ENCODE measurements at places on chromosomes 7 and 10.

- DNase-seq, result no peak
Observed at GRCh38 chr7:134724606-134725005, 54.8 kb upstream of the CALD1 start.

- no peak for DNase-seq
Observed at GRCh38 chr10:28785018-28785417, 107.7 kb downstream of the BAMBI start.

DNA sequence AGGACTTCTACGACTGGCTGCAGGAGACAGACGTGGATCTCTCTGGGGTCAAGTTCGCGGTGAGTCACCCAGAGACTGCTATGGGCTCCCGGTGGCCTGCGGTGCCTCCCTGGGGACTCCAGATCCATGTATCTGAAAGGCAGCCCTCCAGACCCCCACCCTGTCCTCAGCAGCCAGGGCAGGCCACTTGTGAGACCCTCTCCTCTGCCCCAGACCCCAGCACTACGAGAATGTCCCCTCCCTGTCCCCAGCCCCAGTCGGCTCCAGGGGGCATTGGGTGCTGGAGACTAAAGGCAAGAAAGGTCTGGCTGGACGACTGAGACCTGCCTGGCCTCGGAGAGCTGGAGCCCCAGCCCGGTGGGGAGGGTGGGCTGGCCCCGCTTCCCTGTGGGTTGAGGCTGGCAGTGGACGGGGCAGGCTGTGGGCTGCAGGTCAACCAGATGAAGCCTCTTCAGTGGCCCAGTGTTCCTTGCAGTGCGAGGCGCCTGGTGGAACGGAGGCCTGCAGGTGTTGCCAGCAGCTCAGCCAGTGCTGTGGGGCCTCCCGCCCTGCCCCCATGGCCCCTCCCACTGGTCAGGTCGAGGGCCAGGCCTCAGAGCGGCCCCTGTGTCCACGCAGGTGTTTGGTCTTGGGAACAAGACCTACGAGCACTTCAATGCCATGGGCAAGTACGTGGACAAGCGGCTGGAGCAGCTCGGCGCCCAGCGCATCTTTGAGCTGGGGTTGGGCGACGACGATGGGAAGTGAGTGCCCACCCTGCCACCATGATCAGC, 13.8 kb downstream of the TMEM120A start:
- no peak for DNase-seq

DNA sequence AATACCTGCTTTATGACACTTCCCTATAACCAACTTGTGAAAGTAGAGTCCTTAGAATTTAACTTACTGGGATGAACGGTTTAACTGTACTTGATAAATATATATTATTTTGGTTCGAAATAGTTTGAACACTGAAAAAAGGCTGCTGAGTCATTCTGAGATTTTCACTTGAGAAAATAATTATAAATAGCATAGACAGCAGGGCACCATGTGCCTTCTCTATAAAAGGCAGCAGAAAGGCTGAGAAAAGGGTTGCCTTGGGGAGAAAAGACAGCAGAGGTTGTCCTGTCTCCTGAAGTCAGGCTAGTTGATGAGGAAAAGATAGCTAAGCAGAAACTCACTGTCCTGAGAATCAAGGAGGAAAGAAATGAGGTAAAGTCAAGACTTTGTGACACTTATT, 92.4 kb downstream of the CTTNBP2 start:
- no peak for DNase-seq

- DNase-seq, result no peak
Observed at GRCh38 chr7:17062151-17063044, 180.6 kb upstream of the AGR3 start.

GRCh38 chr10:43573250-43574000, 991 bp downstream of the ZNF239 start:
- DNase-seq, result no peak

DNA sequence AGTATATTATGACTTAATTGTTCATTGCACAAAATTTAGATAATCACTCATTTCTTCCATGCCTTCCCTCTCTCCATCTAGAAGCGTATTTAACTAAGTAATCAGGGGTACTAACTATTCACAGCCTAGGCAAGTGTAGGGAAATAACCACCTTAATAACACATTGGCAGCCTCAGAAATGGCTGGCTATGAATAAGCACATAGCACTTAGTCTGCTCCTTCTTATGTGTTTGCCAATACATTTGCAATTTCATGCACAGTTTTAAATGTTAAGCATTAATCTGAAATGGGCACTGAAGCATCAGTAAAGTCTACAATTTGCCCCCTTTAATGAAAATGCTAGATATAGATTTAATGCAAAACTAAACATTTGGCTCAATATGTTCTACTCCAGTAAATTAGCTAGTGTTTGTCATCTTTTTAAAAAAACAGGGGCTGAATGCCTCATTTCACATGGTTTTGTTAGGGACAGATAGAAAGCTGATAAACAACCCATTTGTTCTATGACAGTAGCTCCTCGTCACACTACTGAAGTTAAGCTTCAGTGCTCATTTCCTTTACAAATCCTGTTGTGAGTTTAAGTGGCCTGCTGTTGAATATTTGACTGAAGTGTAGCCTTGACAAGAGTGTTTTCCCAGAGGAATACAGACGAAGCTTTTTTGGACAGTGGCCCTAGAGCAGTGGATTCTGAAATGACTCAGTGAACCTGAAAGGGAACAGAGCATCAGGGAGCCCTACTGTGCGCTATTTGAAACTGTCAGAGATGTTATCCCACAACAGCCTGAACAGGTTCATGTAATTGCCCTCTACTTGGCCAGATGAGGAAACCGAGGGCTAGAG, 30.5 kb downstream of the HHEX start:
- DNase-seq, result no peak

- no peak for DNase-seq
Observed at GRCh38 chr7:732094-732541, 5.0 kb upstream of the PRKAR1B start.

GRCh38 chr10:70528314-70528713, 49.7 kb downstream of the PALD1 start:
- no peak for DNase-seq

- peak; percentile 49 for DNase-seq
Observed at GRCh38 chr10:30784897-30785605, 155.5 kb upstream of the LYZL2 start.

- no peak for DNase-seq
Observed at GRCh38 chr10:100364735-100365391, 17.8 kb downstream of the SCD start.

- DNase-seq, result no peak
Observed at GRCh38 chr10:20957744-20958143, 60.6 kb upstream of the NEBL start.

- no peak for DNase-seq
Observed at GRCh38 chr7:149145031-149145845, 2.0 kb upstream of the ZNF398 start.

DNA sequence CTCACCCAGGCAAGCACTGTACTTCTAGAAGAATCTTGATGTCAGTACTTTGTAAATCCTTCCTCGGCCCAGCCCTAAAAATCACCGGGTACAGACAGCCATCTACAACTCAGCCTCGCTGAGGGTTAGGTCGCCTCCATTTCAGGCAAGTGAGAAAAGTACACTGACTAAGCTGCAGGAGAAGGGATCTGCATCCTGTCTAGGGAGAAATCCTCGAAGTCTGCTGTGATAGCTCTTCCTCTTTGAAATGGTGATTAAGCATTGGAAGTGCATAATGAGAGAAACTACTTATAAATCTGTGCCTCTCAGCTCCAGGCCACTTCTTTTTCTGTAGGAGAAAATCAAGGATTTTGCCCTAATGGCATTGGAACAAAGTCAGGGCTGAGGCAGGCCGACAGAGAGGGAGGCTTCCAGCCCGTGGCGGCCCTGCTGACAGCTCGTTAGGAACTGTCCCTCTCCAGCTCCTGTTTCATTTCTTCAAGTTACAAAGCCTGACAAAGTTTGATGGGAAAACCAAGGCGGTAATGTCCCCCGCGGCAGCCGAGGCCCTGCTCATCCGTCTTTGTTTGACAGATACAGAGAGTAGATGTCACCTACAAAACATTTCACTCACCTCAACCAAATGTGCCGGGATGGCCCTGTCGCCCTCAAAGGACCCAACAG, 14.1 kb upstream of the GOT1 start:
- no peak for DNase-seq

DNA sequence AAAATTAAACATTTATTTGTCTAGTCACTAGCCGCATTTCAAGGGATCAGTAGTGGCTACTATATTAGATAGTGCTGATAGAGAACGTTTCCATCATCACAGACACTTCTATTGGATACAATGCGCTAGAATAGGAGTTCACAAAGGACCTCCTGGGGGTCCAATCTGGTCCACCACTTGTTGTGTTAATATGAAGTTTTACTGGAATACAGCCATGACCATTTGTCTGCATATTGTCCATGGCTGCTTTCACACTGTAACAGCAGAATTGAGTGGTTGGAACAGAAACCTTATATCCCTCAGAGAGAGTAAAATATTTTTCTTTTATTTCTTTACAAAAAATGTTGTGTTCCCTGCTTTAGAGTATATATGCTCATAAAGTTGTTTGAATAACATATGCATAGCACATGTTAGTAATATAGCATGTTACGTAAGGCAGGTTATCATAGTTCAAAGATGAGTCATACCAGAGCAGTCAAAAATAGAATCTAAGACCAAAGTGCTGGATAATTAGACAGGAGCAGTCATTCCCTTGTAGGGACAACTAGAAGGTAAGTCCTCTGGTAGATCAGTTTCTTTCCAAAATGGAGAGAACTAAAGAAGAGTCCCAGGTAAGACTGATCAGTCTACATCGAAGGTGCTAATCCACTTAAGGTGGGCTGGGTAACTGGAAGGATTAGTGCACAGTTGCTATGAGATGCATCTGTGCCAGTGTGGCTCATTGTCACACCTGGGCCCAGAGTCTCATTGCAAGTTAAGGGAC, 14.9 kb downstream of the BZW2 start:
- no peak for DNase-seq

- no peak for DNase-seq
Observed at GRCh38 chr7:47197486-47197885, 384.4 kb downstream of the TNS3 start.

DNA sequence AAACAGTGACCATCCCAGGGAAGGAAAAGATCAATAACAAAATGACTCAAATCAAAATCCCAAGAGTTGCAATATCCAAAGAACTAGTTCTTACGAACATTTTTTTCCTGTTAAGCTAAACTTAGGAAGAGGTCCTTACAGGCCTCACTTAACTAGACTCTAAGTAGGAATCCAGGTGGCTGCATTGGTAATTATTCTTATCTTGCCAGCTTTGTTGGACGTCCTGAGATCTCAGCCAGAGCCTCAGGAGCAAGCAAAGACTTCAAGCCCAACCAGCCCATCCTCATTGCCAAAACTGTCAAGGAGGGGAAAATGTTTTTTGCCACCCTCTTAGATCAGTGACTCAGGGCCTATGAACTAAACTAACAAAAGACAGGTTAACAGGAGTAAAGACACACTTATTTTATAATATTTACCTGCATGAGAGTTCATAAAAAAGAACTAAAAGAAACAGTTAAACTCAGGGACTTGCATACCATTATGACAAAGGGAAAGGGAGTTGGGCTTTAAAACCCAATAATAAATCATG, 18.3 kb upstream of the PPP1R9A start:
- no peak for DNase-seq

DNA sequence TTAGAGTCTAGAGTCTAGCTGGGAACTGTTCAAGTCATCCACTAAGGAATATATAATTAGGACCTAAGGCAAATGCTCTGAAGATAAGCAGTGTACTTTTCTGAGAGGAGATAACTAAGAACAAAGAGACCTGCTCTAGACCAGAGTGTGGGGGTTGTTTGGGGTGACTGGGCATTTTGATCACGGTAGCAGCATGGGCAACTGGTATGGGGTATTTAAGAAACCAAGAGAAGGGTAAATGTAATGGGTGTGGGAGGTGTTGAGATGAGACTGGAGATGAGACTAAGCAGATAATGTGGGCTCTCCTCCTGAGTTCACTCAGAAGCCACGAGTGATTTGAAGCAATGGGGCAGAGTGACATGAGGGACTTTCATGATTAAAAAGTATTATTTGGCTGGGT, 1082.9 kb downstream of the GATA3 start:
- no peak for DNase-seq

DNA sequence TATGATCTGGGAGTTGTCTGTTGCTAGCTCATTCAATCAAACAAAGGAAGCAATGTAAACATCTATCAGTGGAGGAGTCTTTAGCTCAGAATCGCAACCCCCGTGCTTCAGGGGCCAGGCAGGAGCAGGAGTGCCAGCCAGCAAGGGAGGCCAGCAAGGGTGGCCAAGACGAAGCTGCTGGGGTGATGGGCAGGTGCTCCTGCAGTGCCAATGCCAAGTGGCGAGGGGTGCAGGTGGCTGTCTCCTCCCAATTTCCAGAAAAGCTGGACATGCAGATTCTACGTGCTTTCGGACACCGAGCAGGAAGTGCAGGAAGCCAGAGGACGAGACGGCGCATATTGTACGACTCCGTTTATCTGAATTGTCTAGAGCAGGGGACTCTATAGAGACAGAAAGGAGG, 48.1 kb upstream of the EBF3 start:
- no peak for DNase-seq

DNA sequence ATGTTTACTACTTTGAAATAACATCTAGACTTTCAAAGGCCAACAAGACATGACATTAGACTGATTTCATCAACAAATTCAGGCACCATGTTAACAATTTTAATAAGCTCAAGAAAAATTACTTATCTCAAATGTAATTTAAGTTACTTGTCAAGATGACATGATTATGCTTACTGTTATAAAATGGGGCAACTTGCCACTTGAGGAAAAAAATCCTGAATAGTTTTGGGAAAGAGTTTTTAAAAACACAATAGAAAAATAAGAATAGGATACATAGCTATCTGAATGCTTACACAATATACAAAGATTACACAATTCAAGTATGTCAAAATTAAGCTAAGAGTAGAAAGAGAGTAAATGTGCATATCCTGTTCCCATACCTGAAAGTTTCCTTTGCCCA, 85.4 kb downstream of the RNF32 start:
- no peak for DNase-seq

DNA sequence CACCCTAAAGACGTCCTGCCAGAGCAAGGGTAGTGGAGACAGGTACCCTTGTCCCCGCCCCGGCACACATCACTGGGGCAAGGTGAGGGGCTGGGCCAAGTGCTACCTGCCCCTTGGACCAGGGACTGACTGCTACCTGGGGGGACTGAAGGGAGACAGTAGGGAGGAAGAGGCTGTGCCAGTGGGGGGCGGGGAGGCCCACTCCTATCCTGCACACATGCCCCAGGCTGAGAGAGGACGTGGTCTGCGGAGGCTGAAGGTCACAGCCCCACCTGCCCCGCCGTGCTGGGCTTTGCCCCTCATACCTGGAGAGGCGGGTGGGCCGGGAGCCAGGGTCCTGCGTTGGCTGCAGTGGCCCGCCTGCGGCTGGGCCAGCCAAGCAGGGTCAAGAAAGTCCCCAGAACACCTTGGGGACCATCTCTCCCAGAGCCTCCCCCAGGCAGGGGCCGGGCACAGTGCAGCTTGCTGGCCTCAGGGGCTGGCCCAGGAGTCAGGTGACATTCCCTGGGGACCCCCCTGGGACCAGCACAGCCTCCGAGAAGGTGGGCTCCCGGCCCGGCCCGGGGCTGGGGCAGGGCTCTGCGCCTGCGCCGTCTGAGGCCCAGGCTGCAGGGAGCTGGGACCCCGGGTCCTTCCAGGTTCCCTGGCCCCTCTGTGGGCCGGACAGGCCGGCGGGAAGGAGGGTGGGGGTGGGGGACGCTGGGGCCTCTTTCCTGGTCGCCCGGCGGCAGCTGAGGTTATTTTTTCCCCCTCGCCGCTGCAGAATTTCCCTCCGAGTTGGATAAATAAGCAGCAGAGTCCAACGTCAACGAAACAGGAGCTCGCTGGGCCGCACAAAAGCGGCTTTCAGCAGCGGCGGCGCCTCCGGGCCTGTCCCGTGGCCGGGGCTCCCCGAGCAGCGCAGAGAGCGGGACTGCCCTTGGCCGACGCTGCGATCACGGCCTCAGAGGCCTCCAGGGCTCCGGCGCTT, 9.8 kb upstream of the FZD9 start:
- DNase-seq, result peak; percentile 44
